NCI-H1436 treated with DMSO at 0.1 percent for 48 hours (cell line): ENCODE measurements at places on chromosomes 1 and 21.

DNA sequence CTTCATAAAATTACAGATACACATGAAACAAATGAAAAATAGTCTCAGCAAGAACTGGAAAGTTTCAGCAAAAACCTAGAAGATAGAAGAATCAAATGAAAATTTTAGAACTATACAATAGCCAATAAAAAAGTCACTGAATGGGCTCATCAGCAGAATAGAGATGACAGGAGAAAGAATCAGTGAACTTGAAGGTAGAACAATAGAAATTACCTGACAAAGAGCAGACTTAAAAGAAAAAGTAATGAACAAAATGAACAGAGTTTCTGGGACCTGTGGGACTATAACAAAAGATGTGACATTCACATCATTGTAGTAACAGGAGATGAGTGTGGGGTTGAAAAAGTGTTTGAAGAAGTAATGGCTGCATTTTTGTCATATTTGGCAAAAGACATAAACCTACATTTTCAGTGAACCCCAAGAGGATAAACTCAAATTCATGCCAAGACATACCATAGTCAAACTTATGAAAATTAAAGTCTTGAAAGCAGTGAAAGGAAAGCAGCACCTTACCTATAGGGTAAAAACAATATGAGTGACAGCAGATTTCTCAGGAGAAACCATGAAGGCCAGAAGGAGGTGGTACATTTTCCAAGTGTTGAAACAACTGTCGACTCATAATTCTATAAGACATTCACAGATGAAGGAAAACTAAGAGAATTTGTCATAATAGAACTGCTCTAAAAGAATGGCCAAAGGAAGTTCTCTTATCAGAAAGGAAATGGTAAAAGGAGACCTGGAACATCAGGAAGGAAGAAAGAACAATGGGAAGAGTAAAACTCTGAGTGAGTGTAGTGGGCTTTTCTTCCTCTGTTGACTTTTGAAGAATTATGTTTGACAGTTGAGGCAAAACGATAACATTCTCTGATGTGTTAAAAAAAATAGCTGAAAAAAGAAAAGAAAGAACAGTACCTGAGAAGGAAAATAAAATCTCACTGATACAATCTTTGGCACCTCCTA is 23.5 kb downstream of the NTPCR start:
- no peak for DNase-seq

GRCh38 chr1:69328186-69328585 is 239.5 kb upstream of the LRRC7 start:
- DNase-seq = no peak

- no peak for DNase-seq
Observed at GRCh38 chr1:198273748-198274295, 117.0 kb downstream of the NEK7 start.

- no peak for DNase-seq
Observed at GRCh38 chr1:200934676-200935245, 40.1 kb downstream of the INAVA start.

DNA sequence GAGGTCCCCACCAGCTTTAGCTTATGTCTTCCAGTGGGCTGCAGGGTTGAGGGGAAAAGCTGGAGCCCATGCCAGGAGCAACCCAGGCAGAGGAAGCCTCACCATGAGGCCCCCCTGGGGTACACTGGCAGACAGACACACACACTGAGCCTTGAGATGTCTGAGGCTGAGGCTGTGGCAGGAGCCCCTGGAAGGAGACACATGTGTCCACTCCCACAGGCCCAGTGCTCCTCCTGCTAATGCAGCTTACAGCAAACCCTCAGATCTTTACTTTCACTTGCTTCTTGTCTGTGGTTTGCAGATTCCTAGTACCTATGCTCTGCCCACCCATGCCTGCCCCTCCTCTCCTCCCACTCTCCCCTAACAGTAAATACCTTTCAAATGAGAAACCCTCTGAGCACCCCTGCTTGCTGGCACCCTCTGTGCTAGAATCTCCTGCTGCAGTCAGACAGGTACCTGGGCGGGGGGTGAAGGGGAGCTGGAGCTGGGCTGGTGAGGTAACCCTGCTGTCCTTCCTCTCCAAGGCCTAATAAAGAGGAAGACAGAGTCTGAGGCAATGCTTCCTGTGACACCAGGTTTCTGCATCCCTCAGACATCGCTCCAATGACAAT is 63.4 kb upstream of the NEK2 start:
- DNase-seq = no peak

DNA sequence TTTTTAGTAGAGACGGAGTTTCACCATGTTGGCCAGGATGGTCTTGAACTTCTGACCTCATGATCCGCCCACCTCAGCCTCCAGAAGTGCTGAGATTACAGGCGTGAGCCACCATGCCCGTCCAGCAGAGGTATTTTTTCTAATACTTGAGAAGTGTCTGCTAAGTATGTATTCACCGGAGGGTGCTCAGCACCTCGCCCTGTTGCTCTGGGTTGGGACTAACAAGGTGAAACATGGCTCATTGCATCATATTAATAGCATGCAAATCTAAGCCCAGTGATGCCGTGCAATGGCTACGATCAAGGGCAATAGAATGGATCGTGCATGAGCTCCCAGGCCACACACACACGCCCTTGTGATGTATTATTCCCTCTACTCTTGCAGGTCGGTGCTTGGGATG is 68.7 kb downstream of the PDE9A start:
- DNase-seq = no peak

GRCh38 chr1:51628715-51629590 is 12.1 kb downstream of the OSBPL9 start:
- no peak for DNase-seq

GRCh38 chr21:42191696-42192595 is 27.0 kb upstream of the ABCG1 start:
- DNase-seq = no peak

DNA sequence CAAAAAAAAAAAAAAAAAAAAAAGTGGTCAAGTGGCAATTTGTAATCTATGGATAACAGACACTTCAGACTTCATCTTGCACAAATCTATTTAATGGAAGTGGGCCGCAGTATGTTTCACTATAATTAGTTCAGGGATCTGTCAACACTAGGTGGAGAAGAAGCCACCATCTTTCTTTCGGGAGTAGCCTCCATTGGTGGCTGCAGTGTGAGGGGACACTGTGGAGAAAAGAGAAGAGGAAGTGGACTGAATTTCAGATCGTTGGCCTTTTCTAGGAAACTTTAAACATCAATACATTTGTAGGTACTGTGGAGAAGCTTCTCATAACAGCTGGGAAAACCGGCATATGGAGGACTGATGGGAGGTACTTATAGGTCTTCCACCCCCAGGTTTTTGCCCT is 8.0 kb upstream of the ELAPOR1 start:
- no peak for DNase-seq

DNA sequence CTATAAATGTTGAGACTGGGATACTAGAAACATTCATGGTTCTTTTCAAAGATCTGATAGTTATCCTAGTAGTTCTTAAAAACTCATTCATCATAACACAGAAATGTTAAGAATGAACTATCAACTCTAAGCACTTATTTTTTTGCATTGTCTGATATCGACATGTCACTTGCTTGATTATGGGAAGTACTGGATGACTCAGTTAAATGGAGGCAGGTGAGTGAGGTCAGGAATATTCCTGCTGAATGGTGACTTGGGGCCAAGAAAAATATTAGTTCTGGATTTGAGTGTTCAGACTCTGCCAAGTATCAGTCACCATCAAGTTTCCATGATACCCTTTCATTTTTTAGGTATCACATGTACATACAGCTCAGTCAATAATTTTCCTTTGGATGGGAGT is 63.6 kb downstream of the NEK7 start:
- DNase-seq = no peak

GRCh38 chr1:27099135-27099586 is 55.8 kb downstream of the SLC9A1 start:
- DNase-seq = peak; percentile 82

DNA sequence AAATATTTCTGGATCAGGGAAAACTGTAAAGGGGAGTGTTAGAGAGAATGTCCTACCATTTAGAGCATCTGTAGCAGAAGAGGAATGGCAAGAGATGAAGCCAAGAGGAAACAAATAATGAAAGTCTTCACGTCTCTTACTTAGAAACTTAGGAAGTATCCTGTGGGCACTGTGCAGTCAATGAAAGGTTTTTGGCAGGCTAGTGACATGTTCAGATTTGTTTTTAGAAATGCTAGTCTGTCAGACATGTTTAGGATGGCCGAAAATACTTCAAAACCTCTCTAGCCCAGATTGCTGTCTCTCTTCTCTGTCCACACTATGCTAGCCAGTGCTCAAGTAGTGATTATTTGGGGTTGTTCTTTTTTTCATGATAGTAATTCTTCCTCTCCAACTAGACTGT is 48.6 kb upstream of the RGL1 start:
- no peak for DNase-seq

GRCh38 chr1:167447521-167448136 is 70.7 kb downstream of the CD247 start:
- DNase-seq = no peak

DNA sequence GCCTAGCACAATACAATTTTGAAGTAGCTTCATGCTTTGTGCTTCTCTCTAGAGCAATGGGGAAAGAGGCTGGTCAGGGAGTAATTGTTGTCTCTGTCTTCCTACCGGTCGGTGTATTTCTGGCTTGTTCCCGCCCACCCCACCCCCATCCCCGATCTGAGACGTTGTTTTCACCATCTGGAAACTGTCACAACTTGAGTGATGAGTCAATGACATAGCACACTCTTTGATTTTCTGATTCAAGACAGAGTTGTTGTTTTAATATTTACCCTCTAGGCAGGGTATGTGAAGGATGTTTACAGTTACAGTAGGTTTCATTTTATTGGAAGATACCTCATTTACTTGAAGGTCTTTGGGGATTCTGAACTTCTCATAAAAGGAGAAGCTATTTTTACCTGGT is 7.0 kb downstream of the IL12RB2 start:
- DNase-seq = no peak

DNA sequence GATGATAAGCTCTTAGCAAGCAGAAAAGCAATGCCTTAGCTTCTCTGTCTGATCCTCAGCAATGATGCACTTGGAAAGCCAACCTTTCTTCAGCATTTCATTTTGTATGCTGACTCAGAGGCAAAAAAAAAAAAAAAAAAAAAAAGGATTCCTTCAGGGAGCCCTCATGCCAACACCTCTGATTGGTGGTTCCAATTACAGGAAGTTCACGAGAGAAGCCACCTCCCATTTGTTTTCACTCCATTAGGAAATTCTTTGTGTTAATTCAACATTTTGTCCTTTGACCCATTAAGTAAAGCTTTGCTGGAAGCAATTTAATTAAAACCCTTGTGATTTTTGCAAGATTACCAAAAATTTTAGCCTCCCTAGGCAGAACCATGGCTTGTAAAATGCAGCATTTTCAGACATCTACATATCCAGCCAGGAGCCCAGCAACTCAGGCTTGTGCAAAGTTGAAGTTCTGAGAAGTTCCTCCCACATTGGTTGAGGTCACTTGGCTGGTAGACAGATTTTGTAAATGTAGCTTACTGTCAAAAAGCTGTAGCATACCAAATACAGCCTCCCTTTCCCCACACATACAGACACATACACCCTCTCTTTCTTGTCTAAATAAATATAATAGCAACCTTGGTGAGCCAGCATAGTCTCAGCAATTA is 27.1 kb upstream of the VTCN1 start:
- DNase-seq = no peak

GRCh38 chr1:22810378-22810777 is 99.7 kb downstream of the EPHB2 start:
- no peak for DNase-seq

GRCh38 chr1:235069577-235070563 is 58.8 kb downstream of the TOMM20 start:
- DNase-seq = peak; percentile 62

- no peak for DNase-seq
Observed at GRCh38 chr1:9835758-9836631, 12.2 kb upstream of the CLSTN1 start.

DNA sequence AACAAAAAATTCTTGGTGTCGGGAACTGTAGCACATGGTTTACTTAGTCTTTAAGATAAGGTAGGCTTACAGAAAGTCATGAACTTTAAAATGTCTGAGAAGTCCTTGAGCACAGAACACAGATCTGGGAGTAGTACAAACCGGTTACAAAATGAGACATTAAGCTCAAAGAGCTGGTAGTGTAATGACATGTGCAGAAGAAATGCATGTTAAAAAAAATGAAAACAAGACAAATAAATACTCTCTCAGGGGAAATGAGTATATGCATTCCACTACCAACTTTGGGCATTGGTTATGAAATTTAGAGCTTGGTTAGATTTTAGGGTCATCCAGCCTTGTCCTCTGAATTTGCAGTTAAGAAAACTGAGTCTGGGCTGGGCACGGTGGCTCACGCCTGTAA is 91.5 kb upstream of the F3 start:
- DNase-seq = no peak

- DNase-seq = no peak
Observed at GRCh38 chr1:217522277-217522676, 108.6 kb downstream of the GPATCH2 start.
